Cardiac fibroblast (primary cell): ENCODE measurements at places on chromosomes 7 and 10.
A peak's percentile ranks its signal among the peaks of the same experiment; 100 is the strongest.

GRCh38 chr10:96700374-96701099 is 19.8 kb downstream of the PIK3AP1 start:
- no peak for DNase-seq

DNA sequence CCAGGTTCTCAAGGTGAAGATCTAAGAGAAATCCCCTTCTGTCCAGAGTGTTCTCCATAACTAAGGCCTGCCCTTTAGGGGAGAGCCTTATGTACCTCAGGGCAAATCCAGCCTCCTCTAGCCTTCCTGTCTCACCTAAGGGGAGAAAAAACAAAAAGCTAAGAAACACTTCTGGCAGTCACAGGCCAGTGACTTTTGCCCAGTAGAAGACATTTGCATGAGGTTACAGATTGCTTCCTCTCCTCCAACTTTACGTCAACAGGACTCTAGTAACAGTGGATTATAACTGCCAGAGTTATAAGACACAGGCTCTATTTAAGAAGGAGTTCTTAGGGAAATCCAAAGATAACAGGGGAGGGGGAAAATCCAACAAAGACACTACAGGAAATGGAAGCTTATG is 15.9 kb upstream of the FAM241B start:
- DNase-seq, result no peak

- no peak for DNase-seq
Observed at GRCh38 chr10:83252596-83252995, 886.7 kb upstream of the GHITM start.

GRCh38 chr10:3874990-3875841 is 90.2 kb upstream of the KLF6 start:
- DNase-seq, result no peak

DNA sequence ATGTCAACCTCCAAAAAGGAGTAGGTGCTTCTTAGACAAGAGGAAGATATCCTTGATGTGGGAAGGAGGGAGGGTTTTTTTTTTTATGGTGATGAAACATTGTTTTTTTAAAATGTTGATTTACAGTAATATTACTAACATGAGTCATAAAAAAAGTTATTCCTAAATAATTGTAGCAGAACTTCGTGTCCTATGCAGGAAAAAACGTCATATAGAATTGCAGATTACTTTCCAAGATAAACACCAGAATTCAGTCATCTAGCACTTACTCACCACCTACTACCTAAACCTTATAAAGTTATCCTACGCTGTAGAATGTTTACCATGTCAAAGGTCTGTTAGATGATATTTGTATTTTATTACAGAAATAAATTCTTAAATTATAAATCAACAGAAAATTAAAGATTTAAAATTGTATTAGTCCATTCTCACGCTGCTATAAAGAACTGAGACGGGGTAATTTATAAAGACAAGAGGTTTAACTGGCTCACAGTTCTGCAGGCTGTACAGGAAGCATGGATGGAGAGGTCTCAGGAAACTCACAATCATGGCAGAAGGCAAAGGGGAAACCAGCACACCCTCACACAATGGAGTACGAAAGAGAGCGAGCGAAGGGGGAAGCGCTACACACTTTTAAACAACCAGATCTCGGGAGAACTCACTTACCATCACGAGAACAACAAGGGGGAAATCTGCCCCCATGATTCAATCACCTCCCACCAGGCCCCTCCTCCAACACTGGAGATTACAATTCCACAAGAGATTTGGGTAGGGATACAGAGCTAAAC is 105.2 kb upstream of the NEBL start:
- peak; percentile 75 for DNase-seq

- peak; percentile 10 for DNase-seq
Observed at GRCh38 chr10:93993782-93994437, at the start of gene PLCE1. Gene PLCE1 (plus strand): TSS chr10:93993931. CDS start chr10:94031047, 37,116 bp downstream.

- DNase-seq, result peak; percentile 56
Observed at GRCh38 chr10:34299105-34299611, 515.9 kb downstream of the PARD3 start.

- no peak for DNase-seq
Observed at GRCh38 chr10:69965919-69966662, 86.6 kb upstream of the MACROH2A2 start.

DNA sequence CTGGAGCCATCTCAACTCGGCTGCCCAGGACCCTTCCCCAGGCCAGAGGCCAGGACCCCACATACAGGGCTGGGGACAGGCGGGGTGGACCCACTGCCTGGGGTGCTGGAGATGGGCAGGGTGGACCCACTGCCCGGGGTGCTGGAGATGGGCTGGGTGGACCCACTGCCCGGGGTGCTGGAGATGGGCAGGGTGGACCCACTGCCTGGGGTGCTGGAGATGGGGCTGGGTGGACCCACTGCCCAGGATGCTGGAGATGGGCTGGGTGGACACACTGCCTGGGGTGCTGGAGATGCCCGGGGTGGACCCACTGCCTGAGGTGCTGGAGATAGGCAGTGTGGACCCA is 32.4 kb upstream of the FOXL3 start:
- no peak for DNase-seq

DNA sequence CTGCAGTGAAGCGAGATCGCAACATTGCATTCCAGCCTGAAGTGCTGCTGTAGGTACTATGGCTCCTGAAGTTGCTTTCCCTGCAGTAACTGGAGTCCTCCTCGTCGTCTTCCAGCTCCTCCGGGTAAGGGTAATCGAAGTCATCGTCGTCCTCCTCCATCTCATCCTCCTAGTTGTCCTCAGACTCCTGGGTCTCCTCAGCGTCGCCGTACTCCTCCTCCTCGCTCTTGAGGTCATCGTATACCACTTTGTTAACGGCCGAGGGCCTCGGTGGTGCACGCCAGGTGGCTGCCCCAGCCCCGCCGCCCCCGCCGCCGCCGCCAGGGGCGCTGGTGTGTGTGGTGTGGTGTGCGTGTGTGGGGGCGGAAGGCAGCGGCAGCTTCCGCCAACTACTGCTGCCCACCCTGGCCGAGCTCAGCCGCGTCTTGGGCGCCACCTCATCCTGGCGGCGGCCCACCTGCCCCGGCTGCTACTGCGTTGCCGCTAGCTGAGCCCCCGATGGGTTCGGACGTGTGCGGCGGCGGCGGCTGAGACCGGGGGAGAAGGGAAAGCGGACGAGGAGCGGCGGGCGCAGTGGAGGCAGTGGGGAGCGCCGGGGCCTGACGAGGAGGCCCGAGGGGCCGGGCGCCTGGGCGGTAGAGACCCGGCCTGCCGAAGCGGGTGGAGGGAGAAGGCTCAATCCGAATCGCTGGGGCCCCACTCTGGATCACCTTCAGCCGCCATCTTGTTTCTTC is 11.8 kb upstream of the ACBD5 start:
- peak; percentile 58 for DNase-seq

GRCh38 chr7:129799350-129799955 is 153.3 kb downstream of the UBE2H start:
- DNase-seq, result no peak

GRCh38 chr7:156956727-156957126 is 7.2 kb downstream of the NOM1 start:
- no peak for DNase-seq

- DNase-seq, result no peak
Observed at GRCh38 chr7:17320657-17321056, 22.2 kb downstream of the AHR start.

GRCh38 chr7:92685136-92686042 is 95.2 kb upstream of the FAM133B start:
- DNase-seq, result no peak

- DNase-seq, result no peak
Observed at GRCh38 chr10:44341886-44342285, 43.0 kb downstream of the CXCL12 start.

- no peak for DNase-seq
Observed at GRCh38 chr10:1629326-1630198, 107.8 kb downstream of the ADARB2 start.
